ENCODE measurements at places on chromosomes 7 and 10. TPM values are rescaled to one million over a fixed set of nuclear protein-coding genes. Genes with fewer than 3 reads are reported as not detected.

DNA sequence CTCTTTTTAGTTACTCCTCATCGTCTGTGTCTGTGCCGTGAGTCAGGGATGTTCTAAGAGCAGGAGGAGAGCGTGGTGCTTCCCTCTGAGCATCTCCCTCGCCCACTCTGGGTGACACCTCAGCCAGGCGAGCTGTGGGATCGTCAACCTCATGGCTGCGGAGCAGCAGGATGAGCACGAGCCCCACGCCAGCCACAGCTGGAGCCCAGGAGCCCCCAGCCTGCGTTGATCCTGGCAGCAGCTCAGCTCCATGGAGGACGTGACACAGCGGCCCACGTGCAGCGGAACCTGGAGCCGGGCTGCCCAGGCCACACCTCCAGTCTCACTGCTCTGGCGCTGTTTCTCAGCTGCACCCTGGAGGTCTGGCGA lies 512.0 kb downstream of the PTPRN2 start:
- no peak for DNase-seq

DNA sequence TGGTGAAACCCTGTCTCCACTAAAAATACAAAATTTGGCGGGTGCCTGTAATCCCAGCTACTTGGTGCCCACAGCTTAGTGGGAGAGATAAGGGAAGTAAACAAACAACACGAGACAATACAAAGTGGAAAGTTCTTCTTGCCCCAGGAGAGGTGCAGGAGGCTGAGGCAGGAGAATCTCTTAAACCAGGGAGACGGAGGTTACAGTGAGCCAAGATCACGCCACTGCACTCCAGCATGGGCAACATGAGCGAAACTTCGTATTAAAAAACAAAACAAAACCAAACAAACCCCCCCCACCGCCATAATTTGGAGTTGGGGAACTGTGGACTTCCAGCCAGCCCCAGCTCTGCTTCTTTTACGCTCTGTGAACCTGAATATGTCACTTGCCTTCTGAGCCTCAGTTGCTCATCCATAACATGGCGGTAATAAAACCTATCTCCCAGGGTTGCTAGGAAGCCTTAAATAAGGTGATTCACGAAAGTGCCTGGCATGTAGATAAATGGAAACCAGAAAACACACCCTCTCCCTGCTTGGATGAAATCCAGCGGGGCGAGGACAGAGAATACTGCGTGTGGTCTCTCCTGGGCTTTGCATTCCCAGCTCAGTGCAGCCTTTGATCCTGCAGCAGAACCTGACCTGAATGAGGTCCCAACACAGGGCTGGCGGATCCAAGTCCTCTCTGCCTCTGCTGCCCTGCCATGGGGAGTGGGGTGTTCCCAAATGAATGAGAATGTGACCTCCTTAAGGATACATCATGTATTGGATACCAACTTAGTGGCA lies 10.2 kb downstream of the MLXIPL start:
- no peak for DNase-seq

DNA sequence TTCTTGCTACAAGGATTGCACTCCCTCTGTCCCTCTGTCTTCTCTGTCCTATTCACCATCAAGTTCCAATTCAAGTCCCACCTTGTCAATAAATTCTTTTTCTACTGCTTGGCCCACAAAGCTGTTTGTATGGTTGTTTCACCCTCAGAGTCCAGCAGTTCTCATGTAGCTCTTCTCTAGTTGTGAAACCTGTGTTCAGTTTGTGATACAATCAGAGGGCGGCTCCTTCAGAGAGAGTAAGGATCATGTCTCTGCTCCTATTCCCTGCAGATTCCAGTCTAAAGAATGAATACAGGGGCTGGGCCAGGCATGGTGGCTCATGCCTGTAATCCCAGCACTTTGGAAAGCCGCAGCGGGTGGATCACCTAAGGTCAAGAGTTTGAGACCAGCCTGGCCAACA lies 126.6 kb upstream of the BET1 start:
- DNase-seq = no peak

DNA sequence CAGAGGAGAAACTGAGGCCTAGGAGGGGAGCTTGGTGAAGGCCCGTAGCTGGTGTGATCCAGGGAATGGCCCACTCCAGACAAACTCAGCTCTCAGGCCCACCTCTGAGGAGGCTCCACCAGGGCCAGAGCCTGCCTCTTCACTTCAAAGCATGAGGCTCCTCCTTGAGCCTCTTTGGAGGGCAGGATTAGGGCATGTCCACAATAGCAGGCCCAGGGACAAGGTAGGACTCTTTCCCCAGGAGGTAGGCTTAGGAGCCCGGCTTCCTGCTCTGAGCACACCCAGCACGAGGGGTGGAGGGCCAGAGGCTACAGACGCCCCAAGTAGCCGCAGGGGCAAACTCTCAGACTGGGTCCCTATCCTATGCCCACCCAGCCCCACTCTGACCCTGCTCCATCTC lies 164.6 kb upstream of the ZMIZ1 start:
- DNase-seq = no peak

- no peak for DNase-seq
These were observed 8.1 kb downstream of the SGMS1 start for GRCh38 chr10:50615658-50616057.

DNA sequence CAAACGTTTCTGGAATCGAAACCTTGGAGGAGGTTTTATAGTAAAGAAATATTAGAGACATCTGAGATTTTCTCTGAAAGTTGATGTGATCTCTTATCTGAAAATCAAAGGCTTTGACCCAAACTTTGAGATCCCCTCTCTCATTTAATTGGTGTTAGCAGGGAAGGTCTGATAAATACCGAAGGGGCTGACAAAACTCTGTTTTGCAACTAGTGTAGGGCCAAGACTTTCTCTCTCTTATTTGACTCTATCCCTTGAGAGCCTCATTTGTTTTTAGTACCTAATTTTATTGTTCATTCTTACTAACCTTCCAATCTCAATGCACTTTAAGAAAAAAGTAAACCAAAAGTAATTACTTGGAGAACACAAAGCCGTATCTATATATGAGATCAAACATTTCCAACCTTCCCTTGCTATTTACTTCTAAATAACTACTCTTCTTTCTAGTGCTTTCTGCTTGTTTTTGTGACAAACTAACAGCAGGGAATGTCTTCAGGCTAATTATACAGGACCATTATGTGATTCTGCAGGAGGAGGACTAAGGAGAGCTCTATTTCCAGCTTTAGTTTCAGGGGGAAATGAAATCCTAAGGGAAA lies 33.4 kb upstream of the NPVF start:
- DNase-seq = no peak

DNA sequence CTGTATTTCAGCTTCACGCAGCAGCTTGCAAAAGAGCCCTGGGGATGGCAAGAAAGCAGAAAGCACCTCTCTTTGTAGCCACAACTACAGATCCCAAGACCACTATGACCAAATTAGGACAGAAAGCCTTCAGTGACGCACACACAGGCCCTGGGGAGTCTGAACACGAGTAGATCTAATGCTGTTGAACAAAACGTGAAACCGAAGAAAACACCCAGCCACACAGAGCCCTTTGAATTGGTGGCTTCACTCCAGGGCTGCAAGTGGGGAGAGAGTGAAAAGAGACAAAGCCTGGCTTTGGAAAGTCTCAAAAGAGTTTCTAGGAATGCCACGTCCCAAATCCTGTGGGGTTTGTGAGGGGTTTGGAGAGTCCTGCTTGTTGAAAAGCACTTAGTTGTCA lies 28.4 kb downstream of the PLXNA4 start:
- no peak for DNase-seq

DNA sequence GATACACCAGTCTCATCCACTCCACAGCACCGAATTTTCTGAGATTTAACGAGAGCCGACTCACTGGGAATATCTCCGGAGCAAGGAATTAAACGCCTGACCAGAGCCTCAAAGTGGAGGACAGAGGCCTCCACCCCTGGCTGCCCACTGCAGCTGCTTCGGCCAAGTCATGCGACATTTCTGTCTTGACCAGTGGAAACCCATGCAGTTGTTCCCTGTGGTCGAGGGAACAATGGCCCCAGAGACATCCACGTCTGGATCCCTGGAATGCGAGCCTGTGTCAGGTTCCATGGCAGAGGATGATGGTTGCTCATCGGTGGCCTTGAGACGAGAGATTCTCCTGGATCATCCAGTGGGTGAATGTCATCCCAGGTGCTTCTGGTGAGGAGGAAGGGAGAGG lies 65.7 kb upstream of the INSIG1 start:
- no peak for DNase-seq

DNA sequence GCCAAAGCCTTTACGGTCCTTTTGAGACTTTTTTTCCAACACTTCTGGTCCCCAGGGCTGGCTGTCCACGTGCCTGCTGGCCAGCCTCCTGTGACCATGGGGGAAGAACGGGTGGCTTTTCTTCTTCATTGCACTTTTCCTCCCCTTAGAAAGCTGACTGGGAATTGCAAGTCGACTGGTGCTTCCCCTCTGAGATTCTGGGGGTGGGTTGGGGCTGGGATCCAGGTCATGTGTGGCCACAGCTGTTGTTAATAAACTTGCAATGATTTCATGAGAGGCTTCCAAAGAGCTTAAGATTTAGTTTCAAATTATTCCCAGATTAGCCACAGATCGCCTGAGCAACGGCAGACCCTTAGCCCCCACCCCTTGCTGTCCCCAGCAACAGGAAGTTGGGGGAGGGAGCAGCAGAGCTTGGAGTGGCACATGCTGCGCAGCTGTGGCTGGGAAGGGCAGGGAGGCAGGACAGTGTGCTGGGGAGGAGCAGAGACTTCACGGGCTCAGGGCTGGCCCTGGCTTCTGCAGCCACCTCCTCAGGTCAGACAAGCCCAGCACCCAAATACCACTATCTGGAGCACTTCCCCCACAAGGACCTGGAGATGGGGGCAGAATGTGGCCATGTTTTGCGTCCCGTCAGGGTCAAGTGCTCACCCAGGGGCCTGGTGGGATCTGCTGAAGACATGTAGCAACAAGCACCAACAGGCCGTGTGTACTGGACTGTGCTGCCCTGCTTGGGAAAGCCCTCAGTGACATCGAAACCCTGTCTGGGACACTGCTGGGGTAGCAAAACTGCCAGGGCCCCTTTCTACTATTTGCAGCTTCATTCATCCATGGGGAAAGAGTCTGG lies 147.1 kb downstream of the RNF216 start:
- no peak for DNase-seq

- no peak for DNase-seq
These were observed 27.4 kb upstream of the TMEM72 start for GRCh38 chr10:44883593-44884331.

GRCh38 chr7:142487124-142487523 lies 229.3 kb upstream of the PRSS58 start:
- DNase-seq = no peak

DNA sequence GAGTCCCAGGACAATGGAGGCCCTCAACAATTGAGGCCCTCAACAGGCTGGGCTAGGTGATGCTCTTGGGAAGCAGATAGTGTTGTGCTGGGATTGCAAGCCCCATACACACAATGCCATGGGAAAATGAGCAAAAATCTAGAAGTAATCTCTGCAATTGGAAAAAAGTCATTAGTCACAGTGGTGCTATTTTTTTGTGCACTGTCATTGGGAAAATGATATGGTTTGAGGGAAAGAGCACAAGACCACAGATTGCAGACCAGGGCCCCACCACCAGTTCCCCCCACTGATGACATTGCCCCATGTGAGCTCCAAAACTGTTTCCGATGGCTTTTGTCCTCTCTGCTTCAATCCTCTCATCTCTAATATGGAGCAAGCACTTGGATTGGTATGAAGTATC lies 1.9 kb downstream of the KCTD7 start:
- DNase-seq = no peak

DNA sequence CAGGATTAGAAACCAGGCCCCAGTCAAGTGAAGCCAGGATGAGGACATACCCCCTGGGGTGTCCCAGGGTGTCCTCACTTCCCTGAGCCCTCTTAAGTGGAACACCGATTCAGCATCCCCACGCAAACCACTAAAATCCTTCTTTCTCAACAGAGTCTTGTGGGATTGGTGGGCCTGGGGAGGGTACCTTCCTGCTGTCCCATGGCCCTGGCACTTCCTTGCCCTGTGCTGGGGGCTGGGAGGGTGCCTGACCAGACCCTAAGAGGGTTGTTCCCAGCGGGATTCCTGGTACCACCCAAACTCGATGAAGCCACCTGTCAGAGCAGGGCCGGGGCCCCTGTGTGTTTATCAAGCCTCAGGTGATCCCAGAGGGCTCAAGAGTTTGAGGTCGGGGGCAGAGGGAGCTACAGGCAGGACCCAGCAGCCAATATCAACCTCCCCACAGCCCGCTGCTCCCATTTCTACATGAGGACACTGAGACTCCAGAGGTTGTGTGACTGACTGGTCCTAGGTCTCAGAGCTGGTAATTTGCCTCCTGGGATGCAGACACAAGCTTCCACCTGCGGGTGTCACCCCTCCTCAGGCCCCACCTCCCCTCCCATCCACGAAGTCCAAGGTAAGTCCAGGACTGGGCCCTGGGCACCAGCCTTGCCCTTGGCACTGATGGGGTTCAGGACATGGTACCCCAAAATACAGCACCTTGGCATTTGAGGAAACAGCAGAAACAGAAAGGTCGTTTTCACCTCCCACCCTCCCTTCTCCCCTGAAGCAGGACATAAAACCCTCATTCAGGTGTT lies 31.4 kb downstream of the OAT start:
- DNase-seq = peak; percentile 1

DNA sequence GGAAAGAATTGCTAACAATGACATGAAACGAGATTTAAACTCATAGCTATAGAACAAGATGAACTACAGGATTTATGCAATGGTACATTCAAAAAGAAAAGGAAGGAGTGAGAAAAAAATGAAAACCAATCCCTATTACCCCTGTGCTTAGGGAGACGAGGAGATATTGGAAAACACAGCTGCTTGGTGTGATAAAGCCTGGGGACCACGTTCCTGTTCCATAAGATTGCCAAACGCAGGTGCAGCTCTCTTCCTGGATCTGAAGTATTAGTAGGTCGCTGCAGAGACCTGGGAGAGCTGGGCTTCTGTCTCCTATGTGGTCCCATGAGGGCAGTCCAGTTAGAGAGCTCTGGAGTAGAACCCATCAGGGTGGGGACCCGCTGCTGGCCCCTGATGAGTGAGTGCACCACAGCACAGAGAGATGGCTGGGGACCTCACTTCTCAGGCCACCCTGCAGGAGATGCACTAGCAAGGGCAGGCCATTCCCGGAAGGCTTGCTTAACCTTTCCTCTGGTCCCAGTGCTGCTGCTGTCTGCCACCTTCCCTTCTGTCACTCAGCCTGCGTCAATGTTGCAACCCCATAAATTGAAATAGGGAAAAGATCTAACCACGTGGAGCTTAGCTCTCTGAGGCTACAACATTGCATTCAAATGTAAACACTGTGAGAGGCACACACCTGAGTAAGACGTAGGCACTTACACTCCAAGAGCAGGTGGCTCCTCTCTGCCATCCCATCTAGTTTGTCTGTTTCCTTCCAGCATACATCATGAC lies 57.9 kb downstream of the MTPN start:
- DNase-seq = no peak

GRCh38 chr10:119872860-119873681 lies 428 bp upstream of the MCMBP start:
- DNase-seq = peak; percentile 84

GRCh38 chr7:97117035-97117371 lies 495 bp upstream of the SDHAF3 start:
- no peak for DNase-seq

Gene PRKCQ
- polyA plus RNA-seq = 46.5 TPM

Gene NHLRC2
- 8.9 TPM for polyA plus RNA-seq

Gene BICC1
- 0.11 TPM for polyA plus RNA-seq

Gene ACTR3C
- 6.5 TPM for polyA plus RNA-seq

Gene BHLHA15
- not detected for polyA plus RNA-seq

Measured in immature natural killer cell (primary cell).